A549 treated with ZK216348 at 1 μM for 4 hours (cell line): ENCODE measurements at places on chromosomes 6 and 20. TPM values are rescaled to one million over a fixed set of nuclear protein-coding genes. Genes with fewer than 3 reads are reported as not detected.

Gene TRMT11
- 9.8 to 13.4 TPM (median 11.1 TPM) in 5 replicates for total RNA-seq

Gene CRISP2
- total RNA-seq: not detected in 5 replicates

Gene CDH4
- total RNA-seq: 6.1 to 9.9 TPM (median 7.4 TPM) in 5 replicates

Gene FAM162B
- total RNA-seq: not detected in 5 replicates

Gene PPP1R14C
- 1.1 to 1.7 TPM (median 1.5 TPM) in 5 replicates for total RNA-seq

Gene ZC2HC1B
- total RNA-seq: not detected in 5 replicates
